ENCODE measurements at places on chromosomes 11 and 22. TPM values are rescaled to one million over a fixed set of nuclear protein-coding genes. Genes with fewer than 3 reads are reported as not detected.

DEPDC7 gene
- total RNA-seq, result 2.0 TPM

APOBEC3H gene
- not detected for total RNA-seq

UBASH3B gene
- total RNA-seq, result 1.5 TPM

ARHGAP20 gene
- 12.5 TPM for total RNA-seq

DNA sequence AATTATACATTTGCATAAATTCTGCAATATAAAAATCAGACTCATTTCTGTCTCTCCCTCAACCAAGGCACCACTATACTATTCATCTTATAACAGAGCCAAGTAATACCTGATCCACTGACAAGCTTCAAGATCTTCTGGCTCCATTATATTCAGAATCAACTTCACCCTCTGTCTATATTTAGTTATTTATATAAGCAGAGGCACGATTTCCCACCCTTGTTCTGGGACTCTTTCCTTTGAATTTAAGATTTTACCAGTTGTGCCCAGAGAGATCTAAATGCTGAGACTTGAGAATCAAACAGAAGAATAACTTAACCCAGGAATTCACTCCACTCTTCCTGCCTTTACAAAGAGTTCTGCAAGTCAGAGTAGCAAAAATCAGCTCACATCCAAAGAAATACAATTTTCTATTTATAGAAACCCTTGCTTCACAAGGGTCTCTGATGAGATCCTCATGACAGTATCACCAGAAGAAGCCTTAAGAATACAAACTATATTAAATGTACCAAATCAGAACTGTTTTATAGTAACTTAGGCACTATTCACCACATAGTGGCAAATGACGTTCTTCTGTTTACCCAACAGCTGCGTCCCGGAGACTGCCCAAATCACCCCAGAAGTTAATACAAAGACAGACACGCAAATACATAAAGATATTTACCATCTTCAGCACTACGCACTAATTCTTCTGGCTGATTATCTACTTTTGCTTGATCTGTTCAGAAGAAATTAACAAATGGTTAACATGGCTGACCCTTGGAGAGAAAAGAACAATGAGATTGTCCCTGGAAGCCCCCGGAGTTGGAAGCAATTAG lies 32.3 kb upstream of the CCDC89 start:
- ATAC-seq, result no peak

GRCh38 chr11:87368151-87368550 lies 330.4 kb downstream of the TMEM135 start:
- no peak for ATAC-seq

- ATAC-seq, result no peak
These were observed 232.6 kb downstream of the FAT3 start for GRCh38 chr11:92457250-92457649.

- ATAC-seq, result no peak
These were observed 17.9 kb downstream of the ARHGEF12 start for GRCh38 chr11:120354068-120354467.

GRCh38 chr11:65634905-65635731 lies 2.8 kb upstream of the SIPA1 start:
- no peak for ATAC-seq

DNA sequence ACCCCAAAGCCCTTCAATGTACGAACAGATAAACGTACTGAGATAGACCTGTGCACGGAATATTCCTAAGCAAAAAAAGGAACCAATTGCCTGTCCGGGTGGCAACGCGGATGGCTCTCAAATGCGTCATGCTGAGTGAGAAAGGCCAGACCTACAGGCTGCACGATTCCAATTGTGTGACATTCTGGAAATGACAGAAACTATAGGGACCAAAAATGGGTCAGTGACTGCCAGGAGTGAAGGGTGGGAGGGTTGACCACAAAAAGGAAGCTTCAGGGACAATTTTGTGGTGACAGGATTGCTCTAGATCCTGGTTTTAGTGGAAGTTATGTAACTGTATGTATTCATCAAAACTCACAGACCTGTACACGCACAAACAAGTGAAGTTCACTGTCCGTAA lies 24.0 kb upstream of the SYT8 start:
- no peak for ATAC-seq

- ATAC-seq, result peak; percentile 48
These were observed 629.5 kb upstream of the ANO3 start for GRCh38 chr11:25702417-25702816.

DNA sequence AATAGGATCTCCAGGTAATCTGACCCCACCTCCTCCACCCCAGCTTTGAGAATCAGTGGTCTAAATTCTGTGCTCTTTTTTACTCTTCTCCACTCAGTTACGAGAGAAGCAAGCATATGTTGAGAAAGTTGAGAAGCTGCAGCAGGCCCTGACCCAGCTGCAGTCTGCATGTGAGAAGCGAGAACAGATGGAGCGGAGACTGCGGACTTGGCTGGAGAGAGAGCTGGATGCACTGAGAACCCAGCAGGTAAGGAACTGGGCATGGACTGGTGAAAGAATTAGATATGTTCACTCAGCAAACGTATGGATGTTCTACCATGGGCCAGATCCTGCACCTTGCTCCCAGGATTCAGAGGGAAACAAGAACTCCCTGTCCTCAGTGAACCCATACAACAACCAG lies 85.7 kb downstream of the AMOTL1 start:
- ATAC-seq, result no peak

DNA sequence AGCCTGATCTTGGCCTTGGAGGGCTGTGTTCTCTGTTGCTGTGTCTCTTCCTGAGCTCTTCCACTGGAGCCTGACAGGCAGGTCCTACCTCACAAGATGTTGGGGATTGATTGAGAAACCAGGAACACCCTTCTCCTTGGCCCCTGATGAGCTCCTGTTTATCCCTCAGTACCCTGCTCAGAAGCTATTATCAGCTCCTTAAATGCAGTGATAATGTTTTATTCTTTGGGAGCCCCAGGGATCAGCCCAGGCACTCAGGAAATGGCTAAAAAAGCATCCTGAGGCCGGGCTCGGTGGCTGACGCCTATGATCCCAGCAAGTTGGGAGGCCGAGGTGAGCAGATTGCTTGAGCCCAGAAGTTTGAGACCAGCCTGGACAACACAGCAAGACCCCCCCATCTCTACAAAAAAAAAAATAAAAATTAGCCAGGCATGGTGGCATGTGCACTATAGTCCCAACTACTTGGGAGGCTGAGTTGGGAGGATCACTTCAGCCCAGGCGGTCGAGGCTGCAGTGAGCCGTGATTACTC lies 4.9 kb upstream of the PHLDA2 start:
- no peak for ATAC-seq

DNA sequence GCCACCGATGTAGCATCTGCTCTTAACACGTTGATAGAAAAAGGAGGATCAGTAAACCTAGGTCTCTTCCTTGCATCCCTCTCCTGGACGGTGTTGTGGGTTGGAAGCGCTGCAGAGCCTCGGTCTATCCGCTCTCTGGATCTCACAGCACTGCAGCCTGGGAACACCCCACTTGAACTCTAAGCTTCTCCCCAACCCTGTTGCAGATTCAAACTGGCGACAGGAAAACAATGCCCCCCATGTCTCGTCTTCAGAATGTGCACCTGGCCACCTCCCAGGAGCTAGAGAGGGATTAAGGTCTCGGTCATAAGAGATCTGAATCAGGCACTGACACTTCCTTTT lies 454 bp downstream of the TMEM218 start:
- ATAC-seq, result peak; percentile 0

GRCh38 chr22:23803001-23803819 lies 16.4 kb downstream of the SMARCB1 start:
- ATAC-seq, result no peak

DNA sequence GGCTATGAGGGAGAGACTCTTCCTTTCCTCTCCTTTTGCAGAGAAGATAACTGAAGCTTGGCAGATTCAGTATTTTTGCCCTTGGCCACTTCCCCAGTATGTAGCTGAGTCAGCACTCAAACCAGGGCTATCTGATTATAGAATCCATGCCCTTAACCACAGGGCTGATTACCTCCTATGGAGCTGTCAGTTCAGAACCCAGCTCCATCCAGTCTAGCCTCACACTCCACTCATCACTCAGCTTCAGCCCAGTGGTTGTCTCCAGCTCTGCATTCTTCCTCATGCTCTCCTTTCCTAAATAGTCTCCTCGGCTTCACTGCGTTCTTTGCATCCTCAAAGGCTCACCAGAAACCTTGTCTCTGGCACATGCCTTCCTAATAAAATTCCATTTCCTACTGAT lies 151.6 kb upstream of the BLID start:
- peak; percentile 59 for ATAC-seq

- ATAC-seq, result no peak
These were observed 50.4 kb upstream of the CTSC start for GRCh38 chr11:88387957-88388356.

DNA sequence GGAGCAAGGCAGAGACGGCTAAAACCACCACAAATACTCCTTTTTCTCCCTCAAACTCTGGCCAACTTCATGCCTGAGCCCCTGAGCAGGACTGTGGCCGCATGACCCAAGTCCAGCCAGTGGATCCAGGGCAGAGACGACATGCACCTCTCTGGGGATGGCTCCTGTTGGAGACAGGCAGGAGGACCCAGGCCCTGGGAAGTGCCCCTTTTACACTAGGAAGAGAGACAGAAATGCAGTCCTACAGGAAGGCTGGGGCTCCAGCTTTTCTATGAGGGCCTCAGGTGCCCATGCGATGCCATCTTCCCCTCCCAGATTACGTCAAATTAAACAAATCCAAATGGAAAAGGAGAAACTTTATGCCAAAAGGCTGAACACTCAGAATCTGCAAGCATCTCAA lies 498.0 kb downstream of the BRD1 start:
- no peak for ATAC-seq
